Stimulated activated CD8-positive, alpha-beta memory T cell treated with anti-CD3 and anti-CD28 coated beads, Interleukin-4, amount 100 ng/mL, for 1 hour (primary cell): ENCODE measurements at places on chromosomes 12 and 14.

DNA sequence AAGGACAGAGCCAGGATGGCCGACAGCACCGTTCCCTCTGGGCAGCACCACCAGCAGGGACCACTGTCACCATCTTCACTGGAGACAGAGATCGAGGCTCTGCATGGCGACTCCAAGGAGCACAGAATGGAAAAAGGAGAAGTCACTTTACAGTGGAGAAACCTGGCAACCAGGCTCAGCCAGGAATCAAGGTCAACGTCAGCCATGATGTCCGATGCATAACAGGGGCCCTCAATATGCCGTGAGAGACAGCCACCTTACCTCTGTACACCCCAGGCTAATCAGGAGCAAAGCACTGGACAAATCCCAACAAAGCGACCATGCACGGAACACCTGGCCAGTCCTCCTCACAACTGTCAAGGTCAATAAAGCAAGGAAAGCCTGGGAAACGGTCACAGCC lies 20.6 kb upstream of the SFSWAP start:
- DNase-seq: no peak

DNA sequence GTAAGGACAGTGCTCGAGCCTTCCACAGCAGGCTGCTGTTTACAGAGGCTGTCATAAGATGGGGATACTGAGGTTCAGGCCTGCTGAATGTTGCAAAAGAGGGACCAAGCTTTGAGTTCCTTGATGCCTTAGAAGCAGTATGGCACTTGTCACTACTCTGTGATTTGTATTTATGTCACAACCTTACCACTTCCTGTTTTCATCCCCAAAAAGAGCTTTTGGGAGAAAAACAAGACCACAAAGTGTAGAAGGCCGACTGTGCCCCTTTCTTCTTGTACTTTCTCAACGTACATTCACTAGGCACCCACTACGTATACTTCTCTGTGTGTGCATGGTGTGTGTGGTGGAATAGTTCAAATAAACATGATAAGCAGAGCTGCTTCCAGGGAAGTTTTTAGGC lies 90.1 kb downstream of the DRAM1 start:
- DNase-seq: no peak

GRCh38 chr12:112017041-112017440 lies 3.8 kb downstream of the ERP29 start:
- no peak for DNase-seq

GRCh38 chr12:7075939-7076338 lies 15.4 kb downstream of the C1S start:
- no peak for DNase-seq

GRCh38 chr14:98230411-98230810 lies 1041.6 kb downstream of the BCL11B start:
- no peak for DNase-seq

DNA sequence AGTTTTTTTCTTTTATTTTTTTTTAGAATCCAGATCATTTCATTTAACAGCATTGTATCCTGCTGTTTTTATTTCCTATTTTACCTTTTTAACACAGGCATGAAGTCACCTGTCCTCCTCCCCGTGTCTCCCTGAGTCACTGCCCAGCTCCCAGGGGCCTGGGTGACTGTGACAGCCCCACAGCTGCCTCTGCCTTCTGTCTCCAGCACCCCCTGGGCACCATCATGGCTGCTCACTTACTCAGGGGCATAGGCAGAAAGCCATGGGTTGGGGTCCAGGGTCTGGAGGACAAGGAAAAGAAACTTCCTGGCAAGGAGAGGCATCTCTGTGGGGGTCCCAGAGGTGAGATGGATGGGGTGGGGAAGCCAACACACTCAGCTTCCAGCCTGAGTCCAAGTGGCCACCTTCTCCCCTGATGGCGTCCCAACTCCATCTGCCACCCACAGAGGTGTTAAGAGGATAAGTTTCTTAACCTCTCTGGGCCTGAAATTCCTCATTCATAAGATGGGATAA lies 25.3 kb downstream of the TMEM63C start:
- DNase-seq: no peak

DNA sequence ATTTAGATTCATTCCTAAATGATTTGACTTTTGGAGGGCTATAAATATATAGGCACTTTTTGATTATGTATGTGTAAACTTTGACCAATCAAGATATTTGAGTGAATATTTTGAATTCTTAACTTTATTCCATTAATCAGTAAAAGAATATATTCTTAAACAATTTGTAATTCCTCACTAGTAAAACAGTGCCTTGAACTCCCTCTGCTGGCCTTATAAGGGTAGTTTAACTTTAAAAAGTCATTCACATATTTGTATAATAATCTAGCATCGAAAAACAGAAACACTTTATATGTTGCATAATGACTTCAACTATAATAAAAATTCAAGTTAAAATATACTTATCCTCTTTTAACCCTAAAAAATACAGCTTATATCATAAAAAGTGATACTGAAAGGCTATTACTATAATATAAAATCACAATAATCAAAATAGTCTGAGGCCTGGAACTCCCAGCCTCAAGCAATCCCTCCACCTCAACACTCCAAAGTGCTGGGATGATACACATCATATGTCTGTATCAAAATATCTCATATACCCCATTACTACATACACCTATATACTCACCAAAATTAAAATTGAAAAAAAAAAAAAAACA lies 31.2 kb downstream of the CCDC59 start:
- no peak for DNase-seq

- DNase-seq: no peak
Measured at GRCh38 chr14:50978888-50979287, 34.6 kb upstream of the PYGL start.

- DNase-seq: no peak
Measured at GRCh38 chr14:70707138-70708038, 65.7 kb downstream of the TTC9 start.

GRCh38 chr12:5997260-5997659 lies 52.2 kb upstream of the ANO2 start:
- no peak for DNase-seq

- DNase-seq: no peak
Measured at GRCh38 chr12:26690601-26691000, 142.4 kb downstream of the ITPR2 start.

DNA sequence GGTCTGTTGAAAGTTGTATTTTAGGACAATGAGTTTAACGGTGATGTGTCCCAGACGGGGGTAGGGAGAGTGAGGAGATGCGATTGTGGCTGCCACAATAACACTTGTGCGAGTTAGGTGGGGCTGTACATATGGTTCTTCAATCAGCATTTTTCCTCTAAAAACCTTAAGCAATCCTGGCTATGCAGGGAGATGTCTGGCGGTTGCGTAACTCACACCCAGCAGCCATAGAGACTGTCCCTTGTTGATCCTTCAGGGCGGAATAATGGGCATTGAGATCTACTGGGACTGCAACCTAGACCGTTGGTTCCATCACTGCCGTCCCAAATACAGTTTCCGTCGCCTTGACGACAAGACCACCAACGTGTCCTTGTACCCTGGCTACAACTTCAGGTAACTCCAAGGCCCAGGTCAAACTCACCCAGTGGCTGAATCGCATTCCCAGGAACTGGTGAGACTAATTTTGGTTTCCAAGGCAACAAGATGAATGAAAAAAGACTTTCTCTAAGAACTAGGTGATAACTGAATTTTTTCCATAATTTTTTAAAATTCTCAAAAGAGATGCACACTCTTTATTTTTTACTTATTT lies 34.6 kb downstream of the P2RX7 start:
- no peak for DNase-seq

GRCh38 chr12:86230516-86231146 lies 25.6 kb downstream of the MGAT4C start:
- DNase-seq: no peak
